ENCODE measurements at places on chromosomes 1 and 21.

DNA sequence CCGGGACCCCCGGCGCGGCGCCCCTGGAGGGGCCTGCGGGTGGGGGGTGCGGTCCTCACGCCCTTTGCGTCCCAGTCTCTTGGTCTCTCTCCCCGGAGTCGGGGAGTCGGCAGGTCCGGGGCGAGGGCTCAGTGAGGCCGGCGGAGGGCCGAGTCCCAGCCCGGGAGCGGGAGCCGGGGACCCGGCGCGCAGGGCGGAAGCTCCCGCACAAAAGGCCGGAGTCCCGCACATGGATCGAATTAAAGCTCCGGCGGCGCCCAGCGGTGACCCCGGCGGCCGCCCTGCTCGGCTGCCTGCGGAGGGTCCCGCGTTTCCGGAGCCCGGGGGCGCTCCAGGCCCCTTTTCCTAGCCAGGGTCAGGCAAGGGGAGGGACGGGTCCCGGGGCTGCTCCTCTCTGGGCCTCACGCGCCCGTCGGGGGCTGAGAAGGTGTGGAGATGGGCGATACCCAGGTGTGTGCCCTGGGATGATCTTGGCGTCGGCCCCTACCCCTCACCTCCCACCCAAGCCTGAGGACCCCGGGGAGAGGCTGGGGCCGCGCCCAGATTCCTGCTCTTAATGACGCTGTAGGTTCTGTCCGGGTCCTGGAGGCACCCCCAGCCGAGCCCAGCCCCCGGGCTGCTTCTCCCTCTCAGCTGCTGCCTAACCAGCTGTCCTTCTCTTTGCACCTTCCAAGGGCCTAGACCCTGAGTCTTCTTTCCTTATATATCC lies 512 bp downstream of the FBLIM1 start:
- DNase-seq: no peak

- no peak for DNase-seq
These were observed 54.6 kb upstream of the RWDD3 start for GRCh38 chr1:95179205-95179986.

- DNase-seq: no peak
These were observed 26.7 kb downstream of the DMAP1 start for GRCh38 chr1:44239961-44240371.

DNA sequence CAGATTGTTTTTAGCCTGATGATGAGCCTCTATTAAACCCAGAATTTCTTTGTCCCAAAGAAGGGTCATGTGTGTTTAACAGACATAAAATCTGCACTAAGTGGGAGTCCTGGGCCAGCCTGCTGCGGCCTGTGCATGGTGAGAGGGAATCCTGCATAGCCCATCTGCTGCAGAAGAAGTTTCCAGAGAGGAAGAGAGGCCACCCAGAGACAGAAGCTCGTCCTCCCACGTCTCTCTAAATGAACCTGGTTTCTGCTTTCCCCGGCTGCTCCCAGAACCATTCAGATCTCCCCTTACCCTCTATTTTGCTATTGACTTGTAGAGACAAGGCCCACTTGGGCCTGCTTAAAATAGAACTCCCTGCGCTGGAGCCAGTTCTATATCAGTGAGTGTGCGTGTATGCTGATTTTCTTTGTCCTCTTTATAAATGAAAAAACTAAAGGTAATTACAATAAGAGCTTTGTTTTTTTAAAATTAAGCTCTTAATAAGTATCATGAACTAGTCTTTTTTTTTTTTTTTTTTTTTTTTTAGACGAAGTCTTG lies 142.8 kb upstream of the RAB4A start:
- no peak for DNase-seq

DNA sequence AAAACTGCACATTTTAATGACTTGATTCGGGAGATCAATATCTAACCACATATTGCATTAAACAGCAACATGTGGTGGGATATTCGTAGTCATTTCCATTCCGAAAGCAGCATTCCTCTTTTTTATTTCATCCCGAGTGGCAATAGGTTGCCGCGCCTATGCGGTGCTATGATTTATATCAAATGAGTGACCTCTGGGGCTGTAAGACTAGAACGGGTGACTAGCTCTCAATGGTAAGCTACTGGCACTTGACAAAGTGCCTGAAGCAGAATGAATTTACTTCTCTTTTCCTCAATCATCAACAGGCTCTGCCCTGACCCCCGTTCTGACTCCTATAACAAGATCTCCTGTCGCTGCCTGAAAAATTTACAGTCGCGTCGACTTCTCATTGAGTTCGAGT lies 162.3 kb downstream of the ZNF281 start:
- no peak for DNase-seq

DNA sequence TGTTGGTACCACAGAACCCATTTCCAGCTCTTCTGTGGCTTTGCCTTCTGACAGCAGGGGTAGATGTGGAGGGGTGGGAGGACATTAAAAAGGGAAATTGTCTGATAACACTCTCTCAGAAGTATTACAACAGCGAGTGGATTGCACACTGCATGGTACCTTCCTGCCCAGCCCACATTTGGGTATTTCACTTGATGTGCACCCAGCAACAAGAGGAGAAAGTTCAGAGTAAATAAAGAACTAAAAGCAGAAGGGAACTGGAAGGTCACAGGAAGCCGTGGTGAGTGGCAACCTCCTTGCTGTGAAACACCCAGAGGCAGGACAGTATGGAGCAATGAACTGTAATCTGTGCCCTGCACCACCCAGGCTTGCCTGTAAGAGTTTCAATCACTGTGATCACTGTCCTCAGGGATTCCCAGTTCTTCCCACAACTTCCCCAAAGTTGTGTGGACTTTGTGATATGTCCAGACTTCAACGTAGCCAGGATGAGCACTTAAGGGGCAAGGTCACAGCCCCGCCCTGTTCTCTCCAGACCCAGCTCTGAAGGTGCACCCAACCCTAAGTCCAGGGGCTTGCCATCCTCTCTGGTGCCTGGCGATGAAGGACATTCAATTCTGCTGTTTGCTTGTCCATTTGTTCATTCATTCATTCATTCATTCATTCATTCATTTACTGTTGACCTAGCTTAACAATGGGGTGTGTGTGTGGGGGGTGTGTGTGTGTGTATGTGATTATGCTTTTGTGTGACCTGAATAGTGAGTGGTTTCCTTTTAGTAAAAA lies 18.7 kb upstream of the F5 start:
- DNase-seq: no peak

DNA sequence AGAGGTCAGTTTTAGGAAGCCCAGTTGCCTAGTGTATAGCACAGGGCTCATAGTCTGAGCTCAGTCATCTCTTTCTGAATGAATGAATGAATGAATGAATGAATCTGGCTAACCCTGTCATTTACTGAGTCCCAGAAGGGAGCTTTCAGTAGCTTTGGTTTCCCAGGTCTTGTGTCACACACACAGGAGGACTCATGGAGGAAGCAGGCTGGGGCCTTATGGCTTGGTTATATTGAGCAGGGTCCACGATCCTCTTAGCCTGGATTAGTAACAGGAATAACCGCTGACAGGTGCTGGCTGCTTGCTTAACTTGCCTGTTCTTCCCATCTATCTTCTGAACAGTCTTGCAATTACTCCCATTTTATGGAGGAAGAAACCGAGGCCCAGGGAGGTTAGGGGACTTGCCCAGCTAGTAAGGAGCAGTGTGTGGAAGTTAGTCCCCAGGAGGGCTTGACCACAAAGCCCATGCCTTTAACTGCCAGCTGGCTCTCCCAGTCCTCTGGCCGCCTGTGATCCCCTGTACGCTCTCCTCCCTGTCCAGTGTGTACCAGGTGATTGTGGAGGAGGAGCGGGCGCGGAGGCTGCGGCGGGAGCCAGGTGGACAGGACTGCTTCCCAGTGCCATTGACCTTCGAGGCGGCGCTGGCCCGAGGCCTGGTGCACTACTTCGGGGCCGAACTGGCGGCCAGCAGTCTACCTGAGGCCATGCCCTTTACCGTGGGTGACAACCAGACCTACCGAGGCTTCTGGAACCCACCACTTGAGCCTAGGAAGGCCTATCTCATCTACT lies 46.0 kb downstream of the PTPRU start:
- no peak for DNase-seq

- no peak for DNase-seq
These were observed 109.5 kb downstream of the SPSB1 start for GRCh38 chr1:9402256-9402616.

- DNase-seq: no peak
These were observed 216.2 kb downstream of the SETD4 start for GRCh38 chr21:35843911-35844667.

DNA sequence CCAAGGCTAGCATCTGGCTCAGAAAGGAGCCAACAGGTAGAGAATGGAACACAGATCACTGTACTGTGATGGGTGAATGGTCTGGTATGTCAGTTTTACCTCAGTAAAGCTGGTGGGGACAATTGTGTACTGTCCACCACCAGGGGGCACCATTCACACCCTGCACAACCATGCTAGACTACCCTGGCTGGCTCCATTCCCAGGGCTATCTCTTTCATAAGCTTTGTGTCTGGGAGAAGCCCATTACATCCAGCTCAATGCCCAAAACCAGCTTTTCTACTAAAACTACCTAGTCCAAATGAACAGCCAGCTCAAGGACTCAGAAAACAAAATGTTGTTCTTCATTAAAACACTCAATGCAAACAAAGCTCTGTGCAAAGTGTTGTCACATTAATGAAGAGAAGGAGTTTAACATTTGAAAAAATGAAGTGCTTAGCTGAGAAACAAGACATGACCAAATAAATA lies 62.0 kb upstream of the RASAL2 start:
- DNase-seq: peak; percentile 76

DNA sequence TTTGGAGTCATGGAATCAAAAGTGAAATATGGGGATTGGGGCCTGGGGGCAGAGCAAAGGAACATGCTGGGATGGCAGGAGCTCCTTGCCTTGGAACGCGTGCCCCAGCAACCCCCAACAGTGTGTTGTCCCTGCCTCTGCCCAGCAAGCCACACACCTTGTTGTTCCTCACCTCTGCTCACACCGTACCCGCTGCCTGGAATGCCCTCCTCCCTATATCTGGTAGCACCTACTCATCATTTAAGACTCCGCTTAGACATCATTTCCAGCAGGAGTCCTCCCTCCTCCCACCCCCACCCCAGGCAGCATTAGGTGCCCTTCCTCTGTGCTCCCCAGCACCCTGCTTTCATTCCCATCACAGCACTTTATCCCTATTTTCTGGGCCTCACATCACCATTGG lies 7.8 kb downstream of the NECTIN4 start:
- DNase-seq: no peak

DNA sequence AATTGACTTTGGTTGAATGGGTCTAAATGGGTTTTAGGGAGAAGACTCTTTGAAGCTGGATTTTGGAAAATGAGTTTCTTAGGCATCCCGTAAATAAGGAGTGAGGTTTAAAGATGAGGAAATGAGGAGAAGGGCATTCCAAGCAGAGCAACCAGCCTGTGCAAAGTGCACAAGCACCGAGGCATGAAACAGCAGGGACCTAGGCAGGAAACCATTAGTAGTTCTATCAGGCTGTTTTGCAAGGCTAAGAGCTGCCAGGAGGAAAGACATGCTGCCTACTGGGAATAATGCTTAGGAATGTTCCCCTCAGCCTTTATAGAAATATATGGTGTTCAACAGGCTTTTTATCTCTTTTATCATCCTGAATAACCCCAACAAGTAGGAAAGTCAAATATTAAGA lies 153.1 kb upstream of the FGGY start:
- DNase-seq: no peak

- DNase-seq: no peak
These were observed 3.7 kb downstream of the CHD1L start for GRCh38 chr1:147246044-147246690.

GRCh38 chr1:42037161-42037560 lies 116.0 kb upstream of the GUCA2B start:
- DNase-seq: no peak

DNA sequence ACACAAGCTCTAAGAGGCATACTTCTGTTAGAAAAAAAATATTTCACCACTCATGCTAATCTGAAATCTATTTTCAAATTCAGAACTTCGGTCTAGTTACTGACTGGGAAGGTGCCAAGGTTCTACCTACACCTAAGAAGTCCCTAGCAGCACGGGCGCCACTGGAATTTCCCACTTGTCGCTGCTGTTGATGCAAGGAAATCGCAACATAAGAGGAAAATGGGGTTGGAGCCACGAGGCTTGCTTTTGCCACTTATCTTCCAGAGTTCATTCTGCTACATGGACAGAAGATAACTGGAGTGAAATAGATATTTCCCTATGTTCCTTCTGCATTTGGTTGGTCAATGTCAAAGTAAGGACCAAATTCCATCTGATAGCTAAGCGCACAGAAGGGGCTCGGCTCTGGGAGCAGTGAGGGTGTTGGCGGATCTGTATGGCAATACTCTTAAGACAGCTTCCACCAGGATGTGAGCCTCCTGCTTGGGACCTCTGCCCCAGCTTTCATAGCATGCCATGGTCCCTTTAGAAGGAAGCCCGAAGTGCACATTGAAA lies 47.2 kb downstream of the RCAN1 start:
- DNase-seq: no peak

GRCh38 chr1:247539215-247539614 lies 3.0 kb upstream of the OR2C3 start:
- no peak for DNase-seq

- DNase-seq: no peak
These were observed 14.9 kb upstream of the MACF1 start for GRCh38 chr1:39189592-39190041.

- DNase-seq: no peak
These were observed 169.3 kb downstream of the SEC16B start for GRCh38 chr1:177800400-177801088.

GRCh38 chr1:29256979-29257804 lies 20.9 kb downstream of the PTPRU start:
- DNase-seq: peak; percentile 61

DNA sequence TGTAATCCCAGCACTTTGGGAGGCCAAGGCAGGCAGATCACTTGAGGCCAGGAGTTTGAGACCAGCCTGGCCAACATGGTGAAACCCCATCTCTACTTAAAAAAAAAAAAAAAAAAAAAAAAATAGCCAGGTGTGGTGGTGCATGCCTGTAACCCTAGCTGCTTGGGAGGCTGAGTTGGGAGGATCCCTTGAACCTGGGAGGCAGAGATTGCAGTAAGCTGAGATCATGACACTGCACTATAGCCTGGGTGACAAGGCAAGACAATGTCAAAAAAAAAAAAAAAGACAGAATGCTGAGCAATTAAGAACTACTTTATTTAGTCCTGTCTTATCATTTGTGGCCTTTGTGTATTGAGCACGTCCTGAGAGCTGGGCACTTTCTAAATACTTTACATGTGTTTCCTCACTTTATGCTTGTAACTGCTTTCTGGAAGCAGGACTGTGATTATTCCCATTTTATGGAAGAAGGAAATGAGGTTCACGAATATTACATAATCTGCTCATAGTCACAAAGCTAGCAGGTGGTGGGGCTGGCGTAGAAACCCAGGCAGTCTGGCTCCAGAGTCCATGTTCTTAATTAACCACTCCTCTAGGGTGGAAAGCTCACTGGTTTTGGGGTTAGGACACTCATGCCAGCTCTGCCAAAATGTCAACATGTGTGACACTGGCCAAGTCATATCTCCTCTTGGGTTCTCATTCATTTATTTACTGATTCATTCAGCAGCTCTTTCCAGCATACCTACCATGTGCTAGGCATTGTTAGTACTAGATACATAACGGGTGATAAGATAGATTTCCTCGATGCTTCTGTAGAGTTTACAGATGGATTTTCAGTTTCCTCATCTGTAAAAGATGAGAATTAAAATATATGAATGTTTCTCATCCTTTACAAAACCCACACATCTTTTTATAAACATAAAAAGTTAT lies 57.7 kb downstream of the DDR2 start:
- no peak for DNase-seq

GRCh38 chr1:24656046-24656445 lies 12.9 kb downstream of the SRRM1 start:
- DNase-seq: no peak

GRCh38 chr1:77706321-77706720 lies 23.9 kb upstream of the ZZZ3 start:
- DNase-seq: no peak

- DNase-seq: peak; percentile 67
These were observed 36.7 kb upstream of the THEM4 start for GRCh38 chr1:151945725-151946722.

Measured in H54 (cell line).